Natural killer cell treated with Interleukin-12 subunit alpha and Interleukin-12 subunit beta and Interleukin-15 and Interleukin-18, amount 100 ng/mL, for 72 hours (primary cell): ENCODE measurements at places on chromosomes 7 and 10. TPM values are rescaled to one million over a fixed set of nuclear protein-coding genes. Genes with fewer than 3 reads are reported as not detected.

DNA sequence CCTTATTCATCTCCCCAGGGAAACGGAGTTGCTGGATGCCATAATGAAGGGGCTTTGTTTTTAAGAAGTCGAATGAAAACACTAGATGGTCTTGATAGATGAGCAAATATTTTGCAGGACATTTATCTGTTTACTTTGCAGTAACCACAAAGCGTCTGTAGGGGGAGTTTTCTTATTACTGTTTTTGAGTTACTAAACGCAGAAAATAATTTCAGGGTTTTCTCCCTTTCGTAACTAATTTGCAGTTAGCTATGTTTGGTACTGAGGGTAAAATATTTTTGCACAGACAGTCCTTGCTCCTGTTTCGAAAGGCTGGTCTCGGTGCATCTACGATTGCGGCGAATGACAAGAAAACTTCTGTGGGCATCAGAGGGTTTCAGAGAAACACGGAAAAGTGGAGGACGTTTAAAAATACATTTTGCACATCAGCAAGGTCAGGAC, 505.6 kb upstream of the MKI67 start:
- H3K27me3 ChIP-seq, result peaks cover 14% of the 10 kb centered on the region
- no peaks in the 10 kb centered on the region for H3K36me3 ChIP-seq
- no peak overlapping the region for H3K4me3 ChIP-seq
- H3K4me1 ChIP-seq, result no peaks in the 10 kb centered on the region

DNA sequence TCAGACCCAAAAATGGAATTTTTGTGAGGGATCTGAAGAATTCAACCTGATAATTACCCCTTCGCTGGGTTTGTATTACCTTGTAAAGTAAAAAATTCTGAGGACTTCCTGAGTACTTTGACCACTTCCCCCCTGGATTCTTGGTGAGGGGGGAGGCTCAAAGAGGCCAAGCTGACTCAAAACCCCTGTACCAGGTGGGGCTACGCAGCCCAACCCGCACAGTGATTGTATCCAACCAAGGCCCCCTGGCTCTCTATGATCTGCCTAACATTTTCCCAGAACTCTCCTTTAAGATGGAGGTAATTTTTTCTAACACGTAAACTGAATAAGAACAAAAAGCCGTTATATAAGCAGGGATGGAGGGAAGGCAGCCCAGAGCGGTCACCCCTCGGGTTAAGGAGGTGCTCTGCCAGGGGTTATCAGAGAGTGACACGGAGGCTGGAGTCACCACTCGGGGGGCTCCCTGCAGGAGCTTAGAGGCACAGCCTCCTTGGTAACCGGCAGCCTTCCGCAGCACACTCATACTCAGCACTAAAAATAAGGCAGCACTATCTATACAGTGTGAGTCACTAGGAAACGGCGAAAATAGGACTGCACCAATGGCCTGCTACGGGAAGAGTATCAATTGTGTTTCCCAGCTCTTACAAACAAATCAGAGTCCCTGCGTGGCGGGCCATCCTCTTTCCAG, 255.4 kb downstream of the ELMO1 start:
- no peak for DNase-seq
- no peaks in the 10 kb centered on the region for H3K36me3 ChIP-seq
- peaks cover 6% of the 10 kb centered on the region for H3K4me1 ChIP-seq
- no peak overlapping the region for H3K27ac ChIP-seq
- no peaks in the 10 kb centered on the region for H3K27me3 ChIP-seq

- H3K27me3 ChIP-seq, result no peaks in the 10 kb centered on the region
- H3K36me3 ChIP-seq, result no peaks in the 10 kb centered on the region
- H3K27ac ChIP-seq, result no peak overlapping the region
- no peaks in the 10 kb centered on the region for H3K4me1 ChIP-seq
- DNase-seq, result no peak
Observed at GRCh38 chr7:158391141-158391540, 196.5 kb downstream of the PTPRN2 start.

DNA sequence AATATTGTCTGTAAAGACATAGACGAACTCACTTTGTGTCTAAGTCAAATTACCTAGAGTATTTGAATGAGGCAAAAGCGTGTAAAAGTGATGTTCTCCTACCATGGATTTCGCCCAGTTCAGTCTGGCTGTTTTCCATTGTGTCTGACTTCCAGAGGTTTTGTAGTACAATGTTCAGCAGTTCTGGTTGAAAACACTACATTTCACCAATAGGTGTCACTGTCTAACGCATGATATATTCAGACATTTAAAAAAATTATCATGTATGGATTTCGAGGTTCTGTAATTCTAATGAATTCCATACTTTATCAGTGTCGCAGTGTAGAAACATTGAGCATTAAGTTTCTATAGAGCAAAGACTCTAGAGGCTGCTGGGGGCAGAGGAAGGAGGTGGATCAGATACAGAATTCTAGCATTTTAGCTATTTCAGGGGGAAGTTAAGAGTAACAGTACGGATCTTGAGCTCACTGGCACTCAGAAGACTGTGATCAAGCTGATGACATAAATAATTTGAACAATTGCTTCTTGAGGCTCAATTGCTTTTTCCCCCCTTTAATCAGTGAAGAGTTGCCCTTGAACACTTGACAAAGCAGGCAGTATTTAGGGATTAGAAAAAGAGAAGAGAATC, 196.9 kb upstream of the RHOBTB1 start:
- H3K36me3 ChIP-seq, result no peaks in the 10 kb centered on the region
- peaks cover 2% of the 10 kb centered on the region for H3K27me3 ChIP-seq
- no peak overlapping the region for H3K4me3 ChIP-seq
- H3K4me1 ChIP-seq, result peaks cover 5% of the 10 kb centered on the region
- H3K27ac ChIP-seq, result no peak overlapping the region

- H3K27ac ChIP-seq, result no peak overlapping the region
- peaks cover 29% of the 10 kb centered on the region for H3K36me3 ChIP-seq
- no peak overlapping the region for H3K4me3 ChIP-seq
- no peak for DNase-seq
Observed at GRCh38 chr10:109881769-109882057, 41.6 kb downstream of the XPNPEP1 start.

GRCh38 chr7:31076641-31077310, 24.7 kb downstream of the ADCYAP1R1 start:
- H3K27ac ChIP-seq, result no peak overlapping the region
- no peak overlapping the region for H3K4me3 ChIP-seq
- H3K4me1 ChIP-seq, result no peaks in the 10 kb centered on the region
- H3K27me3 ChIP-seq, result peaks cover 14% of the 10 kb centered on the region
- DNase-seq, result no peak

DNA sequence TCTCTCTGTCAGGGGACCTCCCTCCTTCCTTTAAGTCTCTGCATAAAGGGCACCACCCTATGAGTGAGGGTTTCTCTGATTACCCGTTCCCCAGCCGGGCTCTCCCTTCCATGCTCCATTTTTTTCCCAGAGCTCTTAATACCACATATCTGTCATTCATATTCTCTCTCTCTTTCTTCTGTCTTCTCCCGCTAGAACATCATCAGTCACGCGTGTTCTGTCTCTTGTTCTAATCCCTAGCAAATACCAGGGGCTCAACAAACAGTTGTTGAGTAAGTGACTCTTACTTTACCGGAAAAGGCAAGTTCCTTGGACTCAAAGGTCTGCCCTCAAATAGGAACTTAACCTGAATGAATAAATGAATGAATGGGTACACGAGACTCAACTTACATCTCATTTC, 68.5 kb downstream of the RSU1 start:
- H3K36me3 ChIP-seq, result peaks cover 20% of the 10 kb centered on the region
- H3K4me1 ChIP-seq, result peaks cover 3% of the 10 kb centered on the region
- H3K27ac ChIP-seq, result no peak overlapping the region
- DNase-seq, result no peak
- no peaks in the 10 kb centered on the region for H3K27me3 ChIP-seq

- no peak for DNase-seq
- H3K4me3 ChIP-seq, result no peak overlapping the region
- peaks cover 3% of the 10 kb centered on the region for H3K4me1 ChIP-seq
- no peak overlapping the region for H3K27ac ChIP-seq
- peaks cover 4% of the 10 kb centered on the region for H3K27me3 ChIP-seq
Observed at GRCh38 chr7:7103343-7104313, 78.7 kb upstream of the C1GALT1 start.

GRCh38 chr7:90172624-90173023, 18.4 kb downstream of the STEAP1 start:
- peak overlapping the region; percentile 21 for H3K4me3 ChIP-seq
- peaks cover 22% of the 10 kb centered on the region for H3K4me1 ChIP-seq
- H3K27ac ChIP-seq, result peak overlapping the region; percentile 92
- no peak for DNase-seq
- H3K27me3 ChIP-seq, result peaks cover 5% of the 10 kb centered on the region

DNA sequence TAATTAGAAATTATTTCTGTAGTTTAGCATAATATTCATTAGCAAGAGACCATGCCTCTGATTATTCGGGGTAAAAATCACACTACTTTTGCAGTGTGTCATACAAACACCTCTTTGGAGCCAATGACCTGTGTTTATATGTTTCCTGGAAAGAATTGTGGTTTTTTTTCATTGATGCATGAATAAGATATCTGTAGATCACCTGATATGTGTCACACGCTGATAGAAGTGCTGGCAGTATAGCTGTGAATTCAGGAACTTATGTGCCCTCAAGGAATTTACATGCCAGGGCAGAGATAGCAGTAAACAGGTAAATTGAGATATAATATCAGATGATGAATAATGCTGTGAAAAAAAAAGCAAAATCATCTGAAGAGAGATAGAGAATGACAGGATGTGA, 118.2 kb downstream of the VPS50 start:
- DNase-seq, result no peak
- H3K27me3 ChIP-seq, result no peaks in the 10 kb centered on the region
- H3K36me3 ChIP-seq, result peaks cover 7% of the 10 kb centered on the region
- H3K27ac ChIP-seq, result peak overlapping the region; percentile 19

GRCh38 chr7:29609162-29610037, 45.8 kb downstream of the PRR15 start:
- H3K36me3 ChIP-seq, result no peaks in the 10 kb centered on the region
- H3K4me1 ChIP-seq, result no peaks in the 10 kb centered on the region
- no peak for DNase-seq
- no peak overlapping the region for H3K27ac ChIP-seq

DNA sequence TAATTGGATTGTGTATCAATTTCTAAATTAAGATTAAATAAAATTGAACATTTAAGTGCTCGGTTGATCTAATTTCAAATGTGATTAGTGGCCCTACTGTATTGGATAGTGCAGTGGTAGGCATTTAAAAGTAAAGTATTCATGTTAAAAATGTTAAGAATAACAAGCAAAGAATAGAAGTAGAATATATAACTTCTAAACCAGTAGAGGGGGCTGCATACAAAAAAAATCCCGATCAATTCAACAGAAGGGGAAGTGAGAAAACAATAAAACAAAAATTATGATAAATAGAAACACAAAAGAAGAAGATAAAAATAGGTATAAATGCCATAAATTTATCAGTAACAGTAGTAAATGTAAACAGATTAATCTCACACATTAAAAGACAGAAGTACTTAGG, 24.9 kb upstream of the WDFY4 start:
- no peak overlapping the region for H3K27ac ChIP-seq
- peaks cover 15% of the 10 kb centered on the region for H3K4me1 ChIP-seq
- peaks cover 11% of the 10 kb centered on the region for H3K27me3 ChIP-seq
- no peak for DNase-seq
- no peak overlapping the region for H3K4me3 ChIP-seq

DNA sequence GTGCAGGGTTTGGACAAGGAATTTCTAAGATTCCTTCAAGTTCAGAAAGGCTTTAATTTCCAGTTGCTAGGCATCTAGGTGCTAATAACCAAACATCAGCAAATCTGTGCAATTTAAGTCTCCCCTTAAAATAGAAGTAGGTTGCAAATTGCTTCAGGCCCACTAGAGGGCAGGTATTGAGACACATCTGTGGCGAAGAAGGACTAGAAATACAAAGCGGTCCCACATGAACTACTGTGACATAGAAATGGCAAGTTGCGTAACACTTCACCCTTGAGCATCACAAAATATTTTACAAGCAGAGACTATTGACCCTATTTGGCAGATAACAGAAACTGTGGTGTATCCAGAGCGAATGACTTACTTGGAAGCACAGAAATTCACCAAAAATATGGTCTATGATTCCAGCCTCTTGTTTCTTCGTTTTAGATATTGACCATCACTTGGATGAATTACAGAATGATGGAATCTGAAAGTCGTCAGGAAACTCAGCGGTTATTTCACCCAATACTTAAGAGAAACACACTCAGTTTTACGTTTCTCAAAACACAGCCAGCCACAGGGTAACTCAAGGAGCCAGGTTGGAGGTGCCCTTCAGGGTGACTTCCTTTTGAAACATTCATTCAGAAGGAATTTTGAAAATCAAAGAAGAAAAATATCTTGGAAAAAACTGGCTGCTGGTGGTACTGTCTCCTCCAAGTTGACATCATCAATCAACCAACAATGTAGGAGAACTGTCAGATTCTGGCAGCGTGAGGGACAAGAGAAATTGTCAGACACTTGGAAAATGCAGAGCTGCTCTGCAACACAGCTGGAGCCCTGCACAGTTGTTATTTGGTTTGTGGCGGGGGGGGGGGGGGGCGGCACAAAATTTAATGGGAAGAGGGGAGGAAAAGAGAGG, 256.3 kb upstream of the MINDY3 start:
- H3K4me1 ChIP-seq, result no peaks in the 10 kb centered on the region
- no peak overlapping the region for H3K27ac ChIP-seq
- no peak for DNase-seq
- H3K27me3 ChIP-seq, result peaks cover 17% of the 10 kb centered on the region
- no peak overlapping the region for H3K4me3 ChIP-seq

DNA sequence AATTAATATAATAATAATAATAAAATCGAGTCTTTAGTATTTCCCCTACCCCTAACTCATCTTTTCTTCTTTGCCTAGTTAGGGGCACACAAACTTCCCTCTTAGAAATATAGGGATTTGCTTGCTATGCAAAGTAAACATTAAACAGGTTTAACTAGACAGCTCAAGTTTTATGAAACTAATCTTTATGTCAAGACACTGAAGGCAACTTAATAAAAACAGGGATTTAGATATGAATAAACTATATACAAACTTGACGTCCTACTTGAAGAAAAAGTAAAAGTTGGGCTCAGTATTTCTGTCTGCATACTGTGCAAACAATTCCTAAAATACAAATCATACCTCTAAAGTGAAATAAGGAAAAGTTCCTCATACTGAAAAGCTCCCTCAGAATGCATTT, 52.1 kb upstream of the CAV2 start:
- no peak overlapping the region for H3K4me3 ChIP-seq
- no peak overlapping the region for H3K27ac ChIP-seq
- peaks cover 42% of the 10 kb centered on the region for H3K27me3 ChIP-seq
- H3K4me1 ChIP-seq, result no peaks in the 10 kb centered on the region
- no peak for DNase-seq
- no peaks in the 10 kb centered on the region for H3K36me3 ChIP-seq

DNA sequence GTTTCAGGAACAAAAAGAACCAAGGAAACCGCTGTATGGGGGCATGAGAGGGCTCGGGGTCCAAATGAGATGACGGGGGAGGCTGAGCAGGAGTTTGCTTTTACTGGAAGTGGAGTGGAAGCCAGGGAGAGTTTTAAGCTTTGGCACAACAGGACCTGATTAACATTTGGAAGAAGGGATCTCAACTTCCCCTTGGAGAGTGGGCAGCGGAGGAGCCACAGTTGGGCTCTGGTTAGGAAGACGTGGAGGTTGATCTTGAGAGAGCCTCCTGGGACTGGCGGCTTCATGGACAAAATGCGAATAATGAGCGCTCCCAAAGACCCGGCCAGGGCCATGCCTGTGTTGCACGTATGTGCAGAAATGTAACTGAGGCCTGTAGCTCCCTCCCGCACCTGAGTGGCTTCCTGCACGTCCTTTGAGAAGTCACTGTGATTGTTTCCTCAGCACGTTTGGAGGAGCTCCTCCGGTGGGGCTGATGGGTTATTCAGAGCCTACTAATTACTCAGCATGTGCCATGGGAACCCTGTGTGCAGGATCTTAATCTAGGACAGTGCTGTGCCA, 595.3 kb upstream of the MGMT start:
- H3K4me3 ChIP-seq, result no peak overlapping the region
- DNase-seq, result no peak
- H3K4me1 ChIP-seq, result no peaks in the 10 kb centered on the region

The COL1A2 gene
- total RNA-seq, result not detected

The STEAP1B gene
- 1.2 TPM for total RNA-seq

The GPR26 gene
- not detected for total RNA-seq

The RPEL1 gene
- total RNA-seq, result not detected
